Large intestine (tissue), 12 donors: ENCODE measurements at places on chromosomes 6 and 20. TPM values are rescaled to one million over a fixed set of nuclear protein-coding genes. Genes with fewer than 3 reads are reported as not detected.

The MACROD2 gene
- polyA plus RNA-seq = 5.4 TPM

The KIFC1 gene
- polyA plus RNA-seq = 18.4 TPM

GRCh38 chr6:109443425-109443950, 3.0 kb downstream of the SMPD2 start:
- DNase-seq = no peak
- H3K27ac ChIP-seq = no peak overlapping the region
- H3K36me3 ChIP-seq = peaks cover 59% of the 10 kb centered on the region
- no peak overlapping the region for H3K4me3 ChIP-seq

DNA sequence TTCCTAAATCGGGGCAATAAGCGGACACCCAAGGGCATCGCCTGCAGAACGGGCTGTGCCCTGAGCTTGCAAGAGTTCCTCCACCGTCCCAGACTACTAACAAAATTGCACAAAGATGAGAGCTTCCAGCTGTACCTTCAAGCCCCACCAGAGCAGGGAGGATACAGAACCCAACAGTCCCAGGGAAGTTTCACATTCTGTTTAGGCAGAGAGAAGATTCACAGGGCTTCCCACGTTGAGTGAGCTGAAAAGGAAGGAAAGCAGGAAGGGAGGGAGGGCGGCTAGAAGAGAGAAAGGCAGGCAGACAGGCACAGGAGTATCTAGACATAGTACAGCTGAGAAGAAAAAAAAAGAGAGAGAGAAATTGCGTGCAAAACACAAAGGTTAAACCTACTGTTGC, 112.6 kb upstream of the AFDN start:
- H3K27me3 ChIP-seq = no peaks in the 10 kb centered on the region
- H3K36me3 ChIP-seq = no peaks in the 10 kb centered on the region
- no peak for DNase-seq
- no peak overlapping the region for H3K27ac ChIP-seq
